ENCODE measurements at places on chromosomes 11 and 22.

DNA sequence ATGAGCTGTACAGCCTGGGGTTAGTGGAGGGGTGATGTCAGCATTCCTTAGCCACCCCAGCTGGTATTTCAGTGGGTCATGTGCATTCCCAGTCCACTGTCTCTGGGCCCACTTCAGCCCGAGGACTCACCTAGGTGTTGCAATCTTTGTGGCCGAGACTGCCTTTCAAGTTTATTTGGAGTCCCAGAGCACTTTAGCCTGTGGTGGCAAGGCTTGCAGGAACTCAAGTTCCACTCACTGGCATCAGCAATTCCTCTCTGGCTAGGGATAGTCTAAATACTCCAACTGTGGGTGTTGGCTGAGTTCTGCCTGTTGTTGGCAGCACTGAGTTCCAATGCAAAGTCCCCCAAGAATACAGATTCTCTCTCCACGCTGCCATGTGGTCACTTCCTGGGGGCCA lies 191.6 kb upstream of the PGR start:
- no peak for DNase-seq

DNA sequence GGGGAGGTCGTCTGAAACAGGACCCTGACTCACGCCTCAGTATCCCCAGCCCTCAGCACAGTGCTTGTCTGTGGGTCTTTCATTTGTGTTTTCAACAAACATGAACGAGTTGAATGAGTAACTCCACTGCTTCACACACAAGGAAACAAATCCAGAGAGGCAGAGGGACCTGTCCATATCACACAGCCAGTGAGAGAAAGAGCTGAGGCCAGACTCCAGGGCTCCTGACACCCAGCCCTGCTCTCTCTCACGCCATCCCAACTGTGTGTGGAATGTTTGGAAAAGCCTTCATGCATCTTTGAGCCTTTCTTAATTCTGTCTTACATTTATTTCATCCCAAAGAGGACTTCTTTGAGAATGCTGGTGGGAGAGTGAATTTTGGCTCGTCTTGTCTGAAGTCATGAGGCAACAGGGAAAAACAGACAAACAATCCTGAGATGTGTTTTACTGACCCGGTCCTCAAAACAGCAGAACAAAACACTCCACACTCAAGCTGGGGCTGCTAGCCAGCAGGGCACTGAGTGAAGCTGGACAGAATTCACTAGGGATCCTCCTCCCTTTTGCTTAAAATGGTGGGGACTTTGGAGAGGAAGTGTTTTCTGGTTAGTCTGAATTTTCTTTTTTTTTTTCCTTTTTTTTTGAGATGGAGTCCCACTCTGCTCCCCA lies 19.7 kb upstream of the ALG8 start:
- no peak for DNase-seq

DNA sequence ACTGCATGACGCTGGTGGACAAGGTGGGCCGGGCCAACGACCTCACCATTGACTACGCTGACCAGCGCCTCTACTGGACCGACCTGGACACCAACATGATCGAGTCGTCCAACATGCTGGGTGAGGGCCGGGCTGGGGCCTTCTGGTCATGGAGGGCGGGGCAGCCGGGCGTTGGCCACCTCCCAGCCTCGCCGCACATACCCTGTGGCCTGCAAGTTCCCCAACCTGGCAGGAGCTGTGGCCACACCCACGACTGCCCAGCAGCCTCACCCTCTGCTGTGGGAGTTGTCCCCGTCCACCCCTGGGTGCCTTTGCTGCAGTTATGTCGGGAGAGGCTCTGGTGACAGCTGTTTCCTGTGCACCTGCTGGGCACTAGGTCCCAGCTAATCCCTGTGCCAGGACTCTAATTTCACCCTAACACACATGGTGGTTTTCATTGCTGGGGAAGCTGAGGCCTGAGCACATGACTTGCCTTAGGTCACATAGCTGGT lies 49.0 kb upstream of the PPP6R3 start:
- DNase-seq, result no peak

DNA sequence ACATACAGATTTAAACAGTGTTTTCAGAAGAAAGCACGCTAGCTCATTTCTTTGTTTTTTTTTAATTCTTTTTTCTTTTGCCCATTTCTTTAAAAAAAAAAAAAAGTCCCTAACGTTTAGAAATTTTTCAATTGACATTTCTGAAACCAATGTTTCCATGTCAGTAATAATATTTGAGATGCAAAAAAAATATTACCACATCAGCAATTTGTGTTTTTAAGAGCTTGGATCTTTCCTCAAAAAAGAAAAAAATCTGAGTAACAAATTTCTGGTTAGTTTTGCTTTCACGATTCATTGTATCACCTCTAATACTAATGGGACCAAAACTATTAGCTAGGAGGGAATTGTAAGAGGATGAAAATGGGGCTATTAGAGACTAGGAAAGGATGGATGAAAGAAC lies 39.9 kb upstream of the ASPHD2 start:
- DNase-seq, result no peak

GRCh38 chr22:39253435-39254070 lies 8.8 kb upstream of the PDGFB start:
- DNase-seq, result peak; percentile 40
